Left lung (tissue), 14 donors: ENCODE measurements at places on chromosomes 6 and 20. TPM values are rescaled to one million over a fixed set of nuclear protein-coding genes. Genes with fewer than 3 reads are reported as not detected.

RPS6KA2 gene
- polyA plus RNA-seq: 47.4 TPM

HLA-DRB5 gene
- polyA plus RNA-seq: 6.8 TPM

ESR1 gene
- polyA plus RNA-seq: 1.7 TPM

ZNF165 gene
- 2.7 TPM for polyA plus RNA-seq

PRDM13 gene
- not detected for polyA plus RNA-seq

ZSCAN26 gene
- 39.3 TPM for polyA plus RNA-seq

HUS1B gene
- 0.44 TPM for polyA plus RNA-seq

REM1 gene
- polyA plus RNA-seq: 6.9 TPM

SNAI1 gene
- 12.2 TPM for polyA plus RNA-seq

C20orf141 gene
- polyA plus RNA-seq: not detected

FGD2 gene
- 3.9 TPM for polyA plus RNA-seq

DUSP22 gene
- 27.3 TPM for polyA plus RNA-seq

ARMH2 gene
- polyA plus RNA-seq: not detected

HCRTR2 gene
- not detected for polyA plus RNA-seq

CDSN gene
- not detected for polyA plus RNA-seq

EYA4 gene
- 9.5 TPM for polyA plus RNA-seq

HAO1 gene
- not detected for polyA plus RNA-seq

GMPR gene
- 7.0 TPM for polyA plus RNA-seq

PRR3 gene
- polyA plus RNA-seq: 34.6 TPM

SLC17A1 gene
- not detected for polyA plus RNA-seq

PLCB1 gene
- polyA plus RNA-seq: 23.6 TPM

SPAG4 gene
- 2.1 TPM for polyA plus RNA-seq

EEF1A1 gene
- 24,999 TPM for polyA plus RNA-seq

CFAP206 gene
- 3.8 TPM for polyA plus RNA-seq

KCNQ5 gene
- polyA plus RNA-seq: 2.4 TPM

MCHR2 gene
- polyA plus RNA-seq: not detected

PACRG gene
- 4.9 TPM for polyA plus RNA-seq

TRIM10 gene
- 0.24 TPM for polyA plus RNA-seq

SOX18 gene
- 25.5 TPM for polyA plus RNA-seq

LAMP5 gene
- 1.5 TPM for polyA plus RNA-seq

FAM83C gene
- not detected for polyA plus RNA-seq

TRIM15 gene
- polyA plus RNA-seq: not detected

RSPO3 gene
- polyA plus RNA-seq: 8.6 TPM

ID1 gene
- 130 TPM for polyA plus RNA-seq

BFSP1 gene
- 3.8 TPM for polyA plus RNA-seq

SLC35F1 gene
- polyA plus RNA-seq: 3.7 TPM

LHFPL5 gene
- not detected for polyA plus RNA-seq

COL21A1 gene
- 148 TPM for polyA plus RNA-seq

SLC32A1 gene
- polyA plus RNA-seq: not detected

CCN2 gene
- polyA plus RNA-seq: 105 TPM

RSPH9 gene
- 4.2 TPM for polyA plus RNA-seq

PRELID3B gene
- 54.8 TPM for polyA plus RNA-seq

WFDC10B gene
- polyA plus RNA-seq: not detected

PTCRA gene
- polyA plus RNA-seq: 0.79 TPM

NRSN1 gene
- polyA plus RNA-seq: 0.56 TPM

NRM gene
- polyA plus RNA-seq: 37.0 TPM

PTK6 gene
- polyA plus RNA-seq: 0.74 TPM

ADA gene
- polyA plus RNA-seq: 7.4 TPM

ERVFRD-1 gene
- polyA plus RNA-seq: 0.13 TPM

NKX2-2 gene
- 0.24 TPM for polyA plus RNA-seq
